Activated naive CD8-positive, alpha-beta T cell treated with anti-CD3 and anti-CD28 coated beads, Interleukin-2, amount 50 U/mL, for 16 hours (primary cell): ENCODE measurements at places on chromosomes 1 and 21.

DNA sequence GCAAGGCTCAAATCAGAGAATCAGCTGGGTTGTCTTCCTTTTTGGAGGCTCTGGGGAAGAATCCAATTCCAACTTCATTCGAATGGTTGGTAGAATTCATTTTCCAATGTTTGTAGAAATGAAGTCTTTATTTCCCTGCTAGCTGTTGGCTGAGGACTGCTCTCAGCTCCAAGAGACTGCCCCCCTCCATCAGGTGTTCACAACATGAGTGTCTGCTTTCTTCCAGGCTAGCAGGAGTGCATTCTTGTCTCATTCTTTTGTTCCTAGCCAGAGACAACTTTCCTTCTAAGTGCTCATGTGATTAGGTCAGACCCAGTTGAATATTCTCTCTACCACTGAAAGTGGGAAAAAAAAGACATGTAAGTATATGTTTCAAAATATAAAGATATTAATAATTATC lies 95.2 kb downstream of the HLX start:
- DNase-seq = no peak

- no peak for DNase-seq
These were observed 243 bp downstream of the ADAM15 start for GRCh38 chr1:155051342-155051776.

GRCh38 chr1:77565321-77565720 lies 117.1 kb downstream of the ZZZ3 start:
- no peak for DNase-seq

DNA sequence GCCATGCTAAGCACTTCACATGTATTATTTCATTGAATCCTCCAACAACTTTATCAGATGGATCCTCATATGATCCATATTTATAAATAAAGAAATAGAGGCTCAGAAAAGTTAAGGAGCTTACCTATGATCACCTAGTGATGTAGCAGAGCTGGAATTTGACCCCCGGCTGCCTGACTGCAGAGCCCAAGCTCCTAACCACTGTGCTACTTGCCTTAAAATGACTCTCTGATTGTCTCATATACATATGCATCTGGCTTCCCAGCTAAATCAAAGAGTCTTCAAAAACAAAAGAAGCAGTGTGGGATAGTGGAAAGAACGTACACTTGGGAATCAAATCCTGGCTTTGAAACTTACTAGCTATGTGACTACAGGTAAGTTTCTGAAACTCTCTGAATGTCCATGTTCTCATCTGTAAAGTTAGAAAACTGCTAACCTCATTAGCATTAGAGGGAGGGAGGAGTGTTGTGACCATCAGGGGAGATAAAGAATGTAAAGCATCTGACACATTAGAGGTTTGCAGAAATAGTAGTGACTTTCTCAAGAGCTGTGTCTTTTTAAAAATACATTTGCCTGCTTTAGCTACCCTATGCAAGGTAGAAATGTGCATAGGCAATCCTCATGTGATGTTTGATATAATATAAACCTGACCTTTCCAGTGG lies 67.2 kb upstream of the BARHL2 start:
- no peak for DNase-seq

- no peak for DNase-seq
These were observed 2.4 kb downstream of the NTRK1 start for GRCh38 chr1:156862997-156863599.

GRCh38 chr1:234260578-234260977 lies 112.7 kb upstream of the COA6 start:
- DNase-seq = no peak
